Small intestine (tissue), 16 donors: ENCODE measurements at places on chromosomes 6 and 20. TPM values are rescaled to one million over a fixed set of nuclear protein-coding genes. Genes with fewer than 3 reads are reported as not detected.

Gene TNFRSF21
- polyA plus RNA-seq: 9.8 TPM

Gene ERVFRD-1
- polyA plus RNA-seq: 0.10 TPM

Gene BNIP5
- 2.6 TPM for polyA plus RNA-seq

Gene SEL1L2
- polyA plus RNA-seq: not detected

Gene CDSN
- not detected for polyA plus RNA-seq

Gene LAMA4
- polyA plus RNA-seq: 12.4 TPM

GRCh38 chr6:56032715-56033260 is 157.4 kb upstream of the BMP5 start:
- no peak for DNase-seq

- no peak for DNase-seq
Measured at GRCh38 chr20:137668-138490, 4.5 kb upstream of the DEFB126 start.

- no peak for DNase-seq
Measured at GRCh38 chr6:128784266-128784665, 98.7 kb upstream of the LAMA2 start.

- peak; percentile 10 for DNase-seq
Measured at GRCh38 chr6:151339369-151339768, 52.0 kb downstream of the ZBTB2 start.

- DNase-seq: no peak
Measured at GRCh38 chr6:494394-494793, 102.8 kb downstream of the IRF4 start.

- no peak for DNase-seq
Measured at GRCh38 chr20:9322661-9323060, 191.7 kb upstream of the LAMP5 start.

- DNase-seq: no peak
Measured at GRCh38 chr6:81894306-81894705, 141.8 kb upstream of the TENT5A start.

DNA sequence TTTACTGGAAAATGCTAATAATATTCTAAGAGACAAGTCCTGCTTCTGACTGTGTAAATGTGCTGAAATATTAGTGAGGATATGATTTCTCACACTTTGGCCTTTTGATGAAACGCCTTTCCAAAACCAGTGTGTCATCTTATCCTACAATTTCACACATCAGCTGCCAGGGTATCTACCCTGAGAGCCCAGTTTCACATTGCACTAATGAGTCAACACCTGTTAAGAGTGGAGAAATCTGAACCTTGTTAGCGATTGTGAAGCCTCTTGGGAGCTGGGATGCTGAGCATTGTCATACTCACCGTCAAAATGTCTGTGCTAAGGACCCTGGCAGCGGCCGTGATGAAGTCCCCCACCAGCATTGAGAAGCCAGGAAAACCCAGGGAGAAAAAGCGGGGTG is 166.0 kb downstream of the RALGAPA2 start:
- peak; percentile 46 for DNase-seq
